ENCODE measurements at places on chromosomes 6 and 20. TPM values are rescaled to one million over a fixed set of nuclear protein-coding genes. Genes with fewer than 3 reads are reported as not detected.

The C20orf144 gene
- total RNA-seq = 0.26 TPM

The SMLR1 gene
- total RNA-seq = not detected

- H3K27ac ChIP-seq = no peak overlapping the region
- no peak overlapping the region for H3K4me3 ChIP-seq
- no peak for DNase-seq
- no peaks in the 10 kb centered on the region for H3K4me1 ChIP-seq
These were observed 408.4 kb downstream of the PKHD1 start for GRCh38 chr6:51678905-51679620.

- H3K27ac ChIP-seq = no peak overlapping the region
- H3K4me3 ChIP-seq = no peak overlapping the region
- no peaks in the 10 kb centered on the region for H3K36me3 ChIP-seq
- H3K4me1 ChIP-seq = peaks cover 34% of the 10 kb centered on the region
These were observed 8.7 kb downstream of the RNF24 start for GRCh38 chr20:4006640-4007039.
